ENCODE measurements at places on chromosomes 6 and 20. TPM values are rescaled to one million over a fixed set of nuclear protein-coding genes. Genes with fewer than 3 reads are reported as not detected.

GRCh38 chr6:132259070-132259469 lies 142.2 kb downstream of the MOXD1 start:
- DNase-seq, result no peak

DNA sequence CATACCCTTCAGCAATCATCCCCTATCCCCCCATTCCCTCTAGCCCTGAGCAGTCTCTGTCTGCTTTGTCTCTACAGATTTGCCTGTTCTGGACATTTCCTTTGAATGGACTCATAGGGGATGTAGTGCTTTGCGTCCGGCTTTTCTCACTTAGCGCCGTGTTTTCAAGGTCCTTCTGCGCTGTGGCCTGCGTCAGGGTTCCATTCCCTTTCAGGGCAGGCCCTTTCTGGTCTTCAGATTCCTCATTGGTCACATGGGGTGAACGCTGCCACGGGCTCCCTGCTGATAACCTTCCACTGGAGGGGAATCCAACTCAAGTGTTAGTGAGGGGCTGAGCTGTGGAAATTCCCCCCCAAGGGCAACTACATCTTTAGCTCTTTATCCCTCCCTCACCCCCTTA lies 36.4 kb upstream of the APCDD1L start:
- peak; percentile 26 for DNase-seq

Gene HLA-DQA1
- total RNA-seq, result 74.4 TPM

GRCh38 chr6:3808759-3809514 lies 40.2 kb upstream of the FAM50B start:
- no peak for DNase-seq

- no peak for DNase-seq
Observed at GRCh38 chr20:36925234-36925633, 26.3 kb downstream of the SAMHD1 start.

Gene DPPA5
- total RNA-seq, result not detected

DNA sequence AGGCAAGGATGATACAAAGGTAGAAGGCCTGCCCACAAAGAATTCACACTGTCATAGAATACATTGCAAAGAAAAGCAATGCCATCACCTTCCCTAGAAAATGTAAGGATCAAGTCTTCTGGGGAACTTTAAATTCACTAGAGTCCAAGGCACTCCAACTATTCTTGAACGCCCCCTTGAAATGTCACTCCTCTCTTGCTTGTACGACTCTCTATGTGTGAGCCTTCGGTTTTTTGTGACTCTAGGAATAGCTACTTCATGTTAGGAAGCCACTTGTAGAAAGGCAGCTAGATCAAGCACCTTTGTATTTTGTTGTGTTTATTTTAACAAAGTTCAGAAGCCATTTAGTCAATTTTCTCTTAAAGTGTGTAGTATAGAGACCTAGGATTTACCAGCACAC lies 159.2 kb upstream of the ARID1B start:
- DNase-seq, result no peak

Gene STX11
- total RNA-seq, result 29.0 TPM

- no peak for DNase-seq
Observed at GRCh38 chr6:122408702-122409458, 9.4 kb downstream of the HSF2 start.

- no peak for DNase-seq
Observed at GRCh38 chr6:84687431-84687830, 77.0 kb downstream of the TBX18 start.

Gene CASS4
- total RNA-seq, result 21.8 TPM

- no peak for DNase-seq
Observed at GRCh38 chr20:1722513-1723050, 65.0 kb upstream of the SIRPG start.

Gene PREX1
- 156 TPM for total RNA-seq

Gene SGK2
- total RNA-seq, result not detected

Gene BNIP5
- not detected for total RNA-seq

GRCh38 chr6:152734630-152735029 lies 16.0 kb upstream of the VIP start:
- no peak for DNase-seq

DNA sequence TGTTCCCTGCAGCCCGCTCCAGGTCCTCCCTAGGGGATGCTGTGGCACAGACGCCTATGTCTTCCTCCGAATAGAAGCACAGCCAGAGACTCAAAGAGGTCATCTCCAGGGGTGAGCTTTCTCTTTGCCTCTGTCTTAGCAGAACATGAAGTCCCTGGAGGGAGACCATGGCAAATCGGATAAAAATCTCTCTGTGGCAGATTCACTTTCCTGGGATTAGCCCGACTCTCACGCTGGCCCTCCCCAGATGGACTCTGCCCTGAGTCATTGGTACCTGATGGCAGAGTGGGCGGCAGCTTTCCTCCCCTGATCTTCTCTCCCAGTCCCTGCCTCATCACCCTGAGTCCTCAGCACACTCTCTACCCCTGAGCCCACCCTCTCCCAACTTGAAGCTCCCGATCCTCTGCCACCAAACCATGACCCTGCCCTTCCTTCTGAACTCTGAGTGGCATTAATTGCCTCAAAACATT lies 58.0 kb upstream of the CCDC167 start:
- no peak for DNase-seq

- peak; percentile 87 for DNase-seq
Observed at GRCh38 chr6:81752084-81752920, at the start of gene TENT5A. Gene TENT5A, minus strand, starts transcription at chr6:81752681. Its CDS starts 540 bp downstream, at chr6:81752141.

- no peak for DNase-seq
Observed at GRCh38 chr20:10763112-10763511, 89.3 kb upstream of the JAG1 start.

- DNase-seq, result no peak
Observed at GRCh38 chr6:123118811-123119210, 122.8 kb downstream of the CLVS2 start.

- DNase-seq, result no peak
Observed at GRCh38 chr20:62087227-62087626, 21.5 kb upstream of the TAF4 start.

DNA sequence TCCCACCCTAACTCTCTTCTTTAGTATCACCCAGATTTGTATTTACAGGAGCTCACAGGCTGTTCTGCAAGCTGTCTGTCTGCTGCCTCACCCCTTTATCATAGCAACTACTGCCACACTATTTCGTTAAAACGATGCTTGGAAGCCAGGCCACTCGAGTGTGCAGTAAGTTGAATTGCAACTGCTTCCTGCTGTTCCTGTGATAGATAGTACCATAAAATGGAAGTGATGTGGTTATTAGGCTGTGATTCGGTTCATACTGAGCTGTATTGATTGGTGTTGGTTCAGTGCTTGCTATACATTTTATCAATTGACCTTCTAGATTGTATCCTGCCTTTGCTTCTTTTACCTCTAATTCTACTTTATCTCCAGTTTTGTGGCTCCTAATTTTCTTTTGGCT lies 325.4 kb downstream of the RNF144B start:
- DNase-seq, result no peak

- no peak for DNase-seq
Observed at GRCh38 chr20:7449269-7449668, 491.0 kb downstream of the HAO1 start.

- DNase-seq, result no peak
Observed at GRCh38 chr6:75317503-75318206, 33.1 kb upstream of the TMEM30A start.

- DNase-seq, result no peak
Observed at GRCh38 chr6:12622566-12622965, 94.0 kb upstream of the PHACTR1 start.

DNA sequence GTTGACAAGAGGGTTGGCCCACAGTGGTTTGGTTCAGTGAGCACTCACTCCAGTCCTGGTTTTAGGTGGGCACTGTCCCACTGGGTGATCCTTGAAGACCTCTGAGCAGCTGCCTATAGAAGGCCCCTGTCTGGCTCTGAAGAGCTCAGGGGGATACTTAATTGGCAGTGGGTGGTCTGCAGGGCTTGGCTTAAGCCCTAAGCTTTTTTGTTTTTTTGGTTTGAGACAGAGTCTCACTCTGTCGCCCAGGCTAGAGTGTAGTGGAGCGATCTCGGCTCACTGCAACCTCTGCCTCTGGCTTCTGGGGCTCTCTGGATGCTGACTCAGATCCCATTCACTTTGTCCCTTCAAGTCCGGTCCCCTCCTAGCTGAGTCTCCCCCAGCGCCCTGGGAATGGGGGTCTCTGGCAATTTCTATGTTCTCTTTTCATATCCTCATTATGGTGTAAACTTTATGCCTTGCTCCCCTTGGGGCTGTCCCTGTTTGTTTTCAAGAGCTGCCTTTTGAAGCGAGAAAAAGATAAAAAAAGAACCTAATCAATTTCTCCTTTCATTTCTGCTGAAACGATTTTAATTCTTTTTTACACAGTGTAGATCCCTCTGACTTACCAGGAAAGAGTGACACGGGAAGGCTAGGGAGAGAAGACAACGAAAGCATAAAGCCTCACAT lies 12.2 kb upstream of the KCNG1 start:
- no peak for DNase-seq

DNA sequence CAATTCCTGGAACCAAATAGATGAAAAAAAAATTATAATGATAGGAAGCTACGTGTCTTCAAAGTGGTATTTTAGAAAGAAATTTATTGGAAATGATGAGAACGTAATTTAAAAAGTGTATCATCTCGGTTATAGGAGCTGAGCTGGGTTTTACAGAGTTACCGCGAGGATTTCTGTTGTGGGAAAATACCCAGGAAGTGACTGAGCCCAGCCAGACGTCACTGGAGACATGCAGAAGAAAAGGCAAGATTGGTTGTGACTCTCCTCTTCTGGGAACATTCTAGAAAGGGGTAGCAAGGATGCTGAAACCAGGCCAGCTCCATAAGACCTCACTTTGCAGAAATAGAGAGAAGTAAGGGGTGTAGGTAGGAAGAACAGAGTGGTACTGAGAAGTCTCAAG lies 95.9 kb upstream of the ADGRF1 start:
- no peak for DNase-seq

DNA sequence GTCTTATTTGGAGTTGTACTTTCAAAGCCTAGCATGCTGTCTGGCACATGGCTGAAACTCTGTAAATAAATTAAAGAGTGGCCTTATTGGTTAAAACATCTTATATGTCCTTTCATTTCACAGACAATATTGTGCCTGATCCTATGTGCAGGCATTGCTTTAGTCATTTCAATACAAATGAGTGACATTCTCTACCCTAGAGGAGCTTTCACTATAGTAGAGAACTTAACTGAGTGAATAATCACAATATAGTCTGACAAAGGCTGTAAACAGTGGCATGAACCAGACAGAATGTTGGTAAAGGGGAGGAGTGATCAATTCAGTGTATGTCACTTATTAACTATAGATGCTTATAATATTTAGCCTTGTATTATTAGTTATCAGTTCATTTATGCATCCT lies 481.8 kb downstream of the TFAP2B start:
- DNase-seq, result no peak

DNA sequence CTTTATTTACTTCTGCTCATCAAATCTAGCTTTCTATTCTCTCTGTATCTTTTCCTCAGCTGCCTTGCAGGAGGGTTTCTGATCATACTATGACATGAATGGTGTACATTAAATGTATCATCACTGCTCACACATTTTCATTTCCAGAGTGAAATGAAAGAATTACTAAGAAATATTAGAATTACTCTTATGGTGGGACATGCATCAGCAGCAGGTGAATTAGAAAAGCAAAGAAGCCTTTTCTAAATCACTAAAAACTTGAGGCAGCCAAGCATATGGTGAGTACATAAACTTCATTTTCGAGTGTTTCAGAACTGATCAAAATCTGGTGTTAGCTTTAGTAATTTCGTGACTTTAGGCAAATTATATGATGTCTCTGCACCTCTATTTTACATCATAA lies 23.6 kb downstream of the IL17A start:
- DNase-seq, result no peak

DNA sequence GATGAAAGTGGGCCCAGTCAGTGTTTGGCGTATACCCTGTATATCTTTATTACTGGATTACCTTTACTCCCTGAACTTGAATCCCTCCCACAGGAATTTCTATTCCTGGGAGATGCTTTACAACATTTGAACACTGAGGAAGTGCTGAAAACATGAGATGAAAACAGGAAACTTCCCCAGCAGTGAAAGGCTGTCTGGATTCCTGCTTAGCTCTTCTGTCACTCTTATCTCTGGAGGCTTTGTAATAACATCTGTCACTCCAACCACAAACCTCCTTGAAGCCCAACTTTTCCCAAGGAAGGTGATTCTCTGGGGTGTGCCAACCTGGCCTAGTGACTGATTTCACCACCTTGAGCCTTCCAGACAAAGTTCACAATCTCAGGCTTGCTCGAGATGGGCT lies 264.5 kb upstream of the BMP2 start:
- DNase-seq, result no peak

Measured in activated CD8-positive, alpha-beta memory T cell treated with anti-CD3 and anti-CD28 coated beads, Interleukin-2, amount 10 ng/mL, durations not matched to agents 7 days and 5 days (primary cell).